ENCODE measurements at places on chromosomes 7 and 10.

DNA sequence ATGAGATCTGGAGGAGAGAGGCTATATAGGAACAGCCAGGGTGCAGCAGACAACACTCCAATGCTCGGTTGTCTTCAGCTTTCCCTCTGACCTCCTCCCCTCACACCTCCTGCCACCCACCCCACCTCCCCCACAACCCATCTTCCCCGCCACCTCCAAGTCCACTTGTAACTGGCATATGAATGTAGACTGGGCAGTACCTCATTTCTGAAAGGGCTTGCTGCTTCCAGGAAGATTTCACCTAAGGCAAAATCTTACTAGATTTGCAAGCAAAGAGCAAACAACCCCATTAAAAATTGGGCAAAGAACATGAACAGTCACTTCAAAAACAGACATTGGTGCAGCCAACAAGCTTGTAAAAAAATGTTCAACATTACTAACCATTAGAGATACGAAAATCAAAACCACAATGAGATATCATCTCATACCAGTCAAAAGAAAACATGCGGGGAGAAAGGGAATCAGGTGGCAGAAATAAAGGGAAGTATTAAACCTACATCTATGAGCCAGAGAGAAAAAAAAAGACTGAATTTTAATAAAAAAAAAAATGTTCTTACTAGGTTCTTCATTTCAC, 164.6 kb upstream of the C1GALT1 start:
- no peak for DNase-seq

- DNase-seq, result no peak
Measured at GRCh38 chr10:128078136-128078969, 47.9 kb downstream of the MKI67 start.

DNA sequence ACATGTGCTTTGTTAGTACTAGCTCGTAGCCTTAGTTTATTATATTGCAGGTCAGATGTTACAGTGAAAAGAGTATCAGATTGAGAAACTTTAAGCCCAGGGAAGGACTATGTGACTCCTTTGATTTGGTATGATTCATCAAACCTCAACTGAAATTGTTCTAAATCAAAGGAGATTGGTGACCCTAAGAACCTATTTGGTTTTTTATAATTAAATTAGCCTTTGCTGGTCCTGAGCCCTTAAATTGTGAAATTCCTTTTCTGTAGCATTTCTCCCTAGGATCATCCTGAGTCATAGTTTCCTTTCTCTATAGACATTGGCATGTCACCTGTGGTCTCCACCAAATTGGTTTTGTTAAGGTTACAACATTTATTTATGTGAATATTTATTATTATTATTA, 89.7 kb downstream of the POLR1F start:
- DNase-seq, result no peak

- DNase-seq, result no peak
Measured at GRCh38 chr7:23247046-23247602, 549 bp downstream of the GPNMB start.

GRCh38 chr10:21368022-21368582, 157.4 kb downstream of the SKIDA1 start:
- DNase-seq, result no peak

- DNase-seq, result no peak
Measured at GRCh38 chr10:123134915-123135414, 805 bp upstream of the HMX3 start.

Measured in iPS DF 6.9 (cell line).